Kidney (tissue), 22 donors: ENCODE measurements at places on chromosomes 7 and 10. TPM values are rescaled to one million over a fixed set of nuclear protein-coding genes. Genes with fewer than 3 reads are reported as not detected.

DNA sequence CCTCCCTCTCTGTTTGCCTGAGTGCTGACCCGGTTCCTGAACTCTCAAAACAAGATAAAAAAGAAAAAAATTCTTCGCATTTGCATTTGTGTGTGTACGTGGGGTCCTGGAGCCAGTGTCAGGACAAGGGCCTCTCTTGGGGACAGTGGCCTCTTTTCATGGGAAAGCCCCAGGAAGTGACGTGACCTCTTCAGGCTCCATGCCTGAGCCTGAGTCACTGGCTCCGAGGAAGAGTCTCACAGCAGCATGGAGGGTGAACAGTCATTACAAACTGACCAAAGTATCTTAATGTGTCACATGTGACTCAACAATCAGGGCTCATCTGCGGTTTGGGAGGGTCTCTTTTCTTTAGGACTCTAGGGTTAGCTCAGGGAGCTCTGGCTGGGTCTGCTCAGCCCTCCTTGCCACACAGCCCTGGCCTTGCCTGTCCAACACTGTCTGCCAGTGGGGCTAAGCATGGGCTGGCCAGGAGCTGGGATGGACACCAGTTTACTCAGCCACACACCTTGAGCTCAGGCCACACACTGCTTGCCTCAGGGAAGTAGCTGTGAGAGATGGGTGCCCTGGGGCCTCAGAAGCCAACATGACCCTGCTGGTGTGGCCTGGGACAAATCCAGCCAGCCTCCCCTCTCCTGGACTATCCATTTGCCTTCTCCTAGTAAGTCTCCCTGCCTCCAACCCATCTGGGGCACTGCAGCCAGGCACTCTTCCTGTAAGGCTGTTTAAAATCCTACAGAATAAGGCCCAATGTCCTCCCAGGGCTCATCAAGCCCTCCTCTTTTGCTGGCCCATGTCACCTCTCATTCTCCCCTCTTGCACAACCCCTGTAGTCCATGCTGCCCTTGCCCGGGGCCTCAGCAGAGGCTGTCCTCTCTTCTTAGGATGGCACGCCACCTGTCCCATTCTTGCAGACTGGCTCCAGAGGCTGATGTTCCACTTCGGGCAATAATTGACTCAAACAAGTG is 10.5 kb downstream of the TMEM273 start:
- H3K4me1 ChIP-seq, result no peaks in the 10 kb centered on the region
- no peak for DNase-seq
- H3K36me3 ChIP-seq, result no peaks in the 10 kb centered on the region
- no peaks in the 10 kb centered on the region for H3K27me3 ChIP-seq
- no peak overlapping the region for H3K4me3 ChIP-seq

DNA sequence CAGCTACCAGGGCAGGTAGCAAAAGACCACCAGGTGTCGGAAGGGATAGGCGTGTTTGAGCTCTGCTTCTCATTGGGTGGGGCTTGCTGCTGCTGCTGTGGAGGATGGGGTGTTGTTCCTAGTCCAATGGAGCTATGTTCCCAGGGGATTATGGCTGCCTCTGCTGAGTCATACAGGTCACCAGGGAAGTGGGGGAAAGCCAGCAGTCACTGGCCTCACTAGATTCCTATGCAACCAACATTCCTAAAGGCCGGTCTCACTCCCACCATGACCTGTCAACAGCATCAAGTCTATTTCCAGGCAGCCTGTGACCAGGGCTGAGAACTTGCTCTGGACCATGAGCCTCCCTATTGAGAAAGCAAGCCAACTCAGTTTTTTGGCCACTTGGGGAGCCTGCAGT is 1160.8 kb downstream of the REEP3 start:
- no peak for DNase-seq
- no peak overlapping the region for H3K27ac ChIP-seq
- no peaks in the 10 kb centered on the region for H3K27me3 ChIP-seq

DNA sequence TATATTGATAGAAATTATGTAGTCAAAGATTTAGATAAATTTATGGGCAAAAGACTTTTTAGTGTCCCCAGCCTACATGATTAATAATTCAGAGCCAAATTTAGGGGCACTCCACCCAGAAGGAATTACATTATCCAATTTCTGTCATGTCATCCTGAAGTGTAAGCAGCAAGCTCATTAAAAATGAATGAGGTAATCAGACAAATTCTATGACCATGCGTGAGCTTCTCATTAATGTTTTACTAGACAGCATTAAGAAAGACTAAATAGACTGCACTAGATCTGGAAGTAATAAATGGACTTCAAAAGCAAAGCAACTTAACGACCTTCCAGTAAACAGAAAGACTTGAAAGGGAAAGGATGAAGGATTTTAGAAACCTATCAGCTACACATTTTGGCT is 22.7 kb upstream of the TRUB1 start:
- peaks cover 2% of the 10 kb centered on the region for H3K4me1 ChIP-seq
- no peaks in the 10 kb centered on the region for H3K36me3 ChIP-seq
- no peak overlapping the region for H3K27ac ChIP-seq

DNA sequence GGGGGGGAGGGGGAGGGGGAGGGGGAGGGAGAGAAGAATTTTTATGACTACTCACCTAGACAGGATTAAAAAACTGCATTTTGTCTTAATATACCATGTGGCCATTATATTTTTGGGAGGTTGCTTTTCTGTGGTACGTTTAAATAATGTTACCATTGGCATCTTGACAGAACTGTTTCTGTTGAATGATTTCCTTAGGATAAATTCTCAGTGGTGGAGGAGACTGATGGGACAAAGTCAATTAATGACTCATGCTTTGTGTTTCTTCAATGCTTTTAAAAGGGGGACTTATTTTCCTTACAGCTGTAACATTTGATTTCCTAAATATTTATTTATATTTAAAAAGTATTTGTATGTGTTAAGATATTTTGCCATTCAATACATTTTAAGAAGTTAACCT is 13.7 kb downstream of the AGR2 start:
- H3K4me3 ChIP-seq, result no peak overlapping the region
- no peaks in the 10 kb centered on the region for H3K4me1 ChIP-seq
- H3K27me3 ChIP-seq, result no peaks in the 10 kb centered on the region
- H3K36me3 ChIP-seq, result no peaks in the 10 kb centered on the region
- no peak overlapping the region for H3K27ac ChIP-seq

GRCh38 chr10:86700851-86701617 is 32.7 kb downstream of the LDB3 start:
- no peaks in the 10 kb centered on the region for H3K27me3 ChIP-seq
- H3K36me3 ChIP-seq, result no peaks in the 10 kb centered on the region
- H3K27ac ChIP-seq, result no peak overlapping the region
- H3K4me1 ChIP-seq, result no peaks in the 10 kb centered on the region

DNA sequence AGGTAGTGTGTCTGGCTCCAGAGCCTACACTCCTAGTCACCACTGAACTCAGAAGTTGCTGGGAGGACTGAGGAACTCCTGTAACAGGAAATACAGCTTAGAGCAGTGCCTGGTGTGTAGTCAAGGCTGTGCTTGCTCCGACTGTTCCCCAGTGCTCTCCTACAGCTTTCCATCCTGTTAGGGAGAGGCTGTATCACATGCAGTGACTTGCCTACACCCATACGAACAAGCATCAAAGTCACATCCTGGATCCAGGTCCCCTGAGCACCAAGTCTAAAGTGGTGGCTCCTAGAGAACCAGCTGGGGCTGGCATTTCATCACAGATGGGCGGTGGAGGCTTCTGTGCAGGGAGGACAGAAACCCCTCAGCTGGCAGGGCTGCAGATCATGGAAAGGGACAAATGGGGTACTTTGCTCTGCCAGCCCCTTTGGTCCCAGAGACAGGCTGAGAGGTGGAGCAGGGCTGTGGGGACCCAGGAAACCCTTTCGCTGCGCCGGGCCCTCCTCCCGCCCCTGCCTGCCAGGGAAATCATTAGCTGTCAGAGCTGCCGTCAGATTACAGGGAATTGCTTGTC is 7.7 kb downstream of the ASB10 start:
- no peak overlapping the region for H3K4me3 ChIP-seq
- H3K27me3 ChIP-seq, result peaks cover 3% of the 10 kb centered on the region

DNA sequence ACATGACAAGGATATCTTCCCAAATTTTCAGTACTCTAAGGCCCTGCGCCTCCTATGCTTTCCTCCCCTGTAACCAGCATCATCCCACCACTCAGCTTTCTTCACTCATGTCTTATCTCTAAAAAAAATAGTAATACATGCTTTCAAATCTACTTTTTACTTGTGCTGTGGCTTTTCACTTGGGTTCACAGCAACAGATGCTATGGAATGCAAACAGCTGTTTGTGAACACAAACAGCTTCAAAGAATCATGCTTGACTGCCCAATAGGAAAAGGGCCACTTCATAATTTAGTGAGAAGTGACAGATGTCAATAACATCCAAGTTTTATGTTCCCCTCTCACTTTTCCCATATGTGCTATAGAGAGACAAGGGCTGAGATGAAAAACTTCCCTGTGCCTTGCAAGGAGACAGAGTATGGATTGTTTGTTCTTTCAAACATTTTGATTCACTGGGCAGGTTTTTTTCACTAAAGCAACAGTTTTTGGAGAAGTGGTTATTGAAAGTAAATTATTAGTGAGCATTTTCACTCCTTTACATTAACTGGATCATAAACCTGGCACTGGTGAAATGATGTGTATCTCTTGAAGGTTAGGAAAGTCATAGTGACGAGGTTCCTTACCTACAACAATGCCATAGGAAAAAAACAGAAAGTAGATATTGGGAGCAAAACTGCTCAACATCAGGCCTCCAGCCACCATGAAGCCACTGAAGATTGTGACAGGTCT is 37.3 kb downstream of the SLC16A9 start:
- H3K27ac ChIP-seq, result no peak overlapping the region
- H3K36me3 ChIP-seq, result peaks cover 37% of the 10 kb centered on the region
- no peaks in the 10 kb centered on the region for H3K27me3 ChIP-seq
- no peak overlapping the region for H3K4me3 ChIP-seq

- H3K27me3 ChIP-seq, result no peaks in the 10 kb centered on the region
- H3K4me1 ChIP-seq, result no peaks in the 10 kb centered on the region
- no peak for DNase-seq
- H3K36me3 ChIP-seq, result no peaks in the 10 kb centered on the region
These were observed 84.8 kb upstream of the LRRC18 start for GRCh38 chr10:49024484-49024883.

DNA sequence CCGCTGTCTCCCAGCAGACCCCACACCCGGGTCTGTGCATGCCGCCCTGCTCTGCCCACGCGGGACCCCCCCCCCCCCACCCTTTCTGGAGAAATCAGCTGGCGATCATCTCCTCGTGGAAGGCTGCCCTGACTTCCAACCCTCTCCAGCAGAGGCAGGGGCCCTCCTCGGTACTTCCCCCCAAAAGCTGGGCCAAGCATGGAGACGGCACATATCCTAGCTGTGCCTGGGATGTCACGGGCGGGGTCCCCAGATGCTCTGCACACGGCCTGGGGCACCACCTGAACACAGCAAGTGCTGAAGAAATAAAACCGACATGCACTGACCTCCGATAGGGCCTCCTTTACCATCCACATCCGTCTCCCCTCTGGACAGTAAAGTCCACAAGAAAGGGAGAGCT is 96.0 kb downstream of the DIP2C start:
- peaks cover 2% of the 10 kb centered on the region for H3K4me1 ChIP-seq
- H3K27ac ChIP-seq, result no peak overlapping the region
- no peaks in the 10 kb centered on the region for H3K36me3 ChIP-seq
- H3K27me3 ChIP-seq, result no peaks in the 10 kb centered on the region

DNA sequence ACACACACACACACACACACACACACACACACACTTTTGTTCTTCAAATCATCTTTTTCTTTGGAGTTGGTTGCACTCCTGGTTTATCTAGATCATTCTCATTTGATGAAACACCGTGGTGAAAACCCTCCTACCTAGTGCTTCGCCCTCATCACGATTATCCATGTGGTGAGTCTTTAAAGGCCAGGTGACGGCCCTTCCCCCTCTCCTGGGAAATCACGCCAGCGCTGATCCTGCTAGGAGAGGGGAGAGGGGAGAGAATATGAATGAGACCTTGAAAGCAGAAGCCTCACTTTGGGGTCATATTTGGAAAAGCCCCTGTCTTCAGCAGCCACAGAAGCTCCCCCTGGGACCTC is 103.9 kb upstream of the LRRC4 start:
- no peak overlapping the region for H3K27ac ChIP-seq
- no peak overlapping the region for H3K4me3 ChIP-seq
- H3K27me3 ChIP-seq, result peaks cover 17% of the 10 kb centered on the region
- H3K36me3 ChIP-seq, result no peaks in the 10 kb centered on the region
- no peaks in the 10 kb centered on the region for H3K4me1 ChIP-seq

DNA sequence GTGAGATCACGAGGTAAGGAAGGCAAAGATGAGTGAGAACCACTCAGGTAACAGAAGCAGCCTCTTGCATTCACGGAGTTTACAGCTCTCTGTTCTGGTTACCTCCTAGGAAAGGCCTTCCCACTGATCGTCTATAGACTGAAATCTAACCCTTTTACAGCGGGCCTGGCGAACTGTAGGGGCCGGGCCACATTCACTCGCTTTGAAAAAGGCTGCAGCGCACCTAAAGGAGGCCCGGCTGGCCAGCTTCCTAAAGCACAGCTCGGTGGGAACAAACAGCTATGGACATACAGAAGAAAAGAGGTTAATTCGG is 565 bp downstream of the ATP5MK start:
- peak overlapping the region; percentile 79 for H3K27ac ChIP-seq
- H3K4me1 ChIP-seq, result peaks cover 7% of the 10 kb centered on the region
- H3K36me3 ChIP-seq, result peaks cover 5% of the 10 kb centered on the region
- H3K27me3 ChIP-seq, result no peaks in the 10 kb centered on the region
- no peak for DNase-seq

DNA sequence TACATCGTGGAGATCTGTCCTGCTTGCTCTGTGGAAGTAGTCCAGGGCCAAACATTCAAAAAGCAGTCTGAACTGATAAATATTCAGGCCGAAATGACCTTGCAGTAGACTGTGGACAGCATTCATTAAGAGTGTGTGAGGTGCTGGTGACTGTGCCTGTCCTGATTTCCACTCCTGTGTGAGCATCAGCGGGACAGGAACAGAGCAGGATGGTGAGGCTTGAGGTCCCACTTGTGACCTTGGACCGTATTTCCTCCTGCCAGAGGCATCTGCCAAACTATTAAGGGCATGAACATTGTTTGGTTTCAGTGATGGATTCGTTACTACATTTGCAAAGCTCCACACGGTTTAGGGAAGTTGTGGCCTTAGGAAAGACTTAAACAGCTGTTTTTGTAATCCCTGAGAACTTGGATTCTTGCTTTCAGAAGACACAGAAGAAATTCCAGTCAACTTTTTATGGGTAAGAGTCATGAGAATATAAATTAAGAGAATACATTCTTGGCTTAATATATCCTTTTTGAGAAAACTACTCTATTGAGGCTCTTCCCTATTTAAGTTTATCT is 32.8 kb downstream of the CCNY start:
- no peaks in the 10 kb centered on the region for H3K36me3 ChIP-seq
- H3K4me3 ChIP-seq, result no peak overlapping the region
- peak overlapping the region; percentile 33 for H3K27ac ChIP-seq
- peaks cover 5% of the 10 kb centered on the region for H3K4me1 ChIP-seq
- no peaks in the 10 kb centered on the region for H3K27me3 ChIP-seq
- no peak for DNase-seq

- H3K27ac ChIP-seq, result no peak overlapping the region
- H3K4me1 ChIP-seq, result no peaks in the 10 kb centered on the region
- H3K4me3 ChIP-seq, result no peak overlapping the region
- no peaks in the 10 kb centered on the region for H3K27me3 ChIP-seq
- H3K36me3 ChIP-seq, result no peaks in the 10 kb centered on the region
- no peak for DNase-seq
These were observed 17.7 kb upstream of the MINDY3 start for GRCh38 chr10:15877836-15878576.

Gene CYP2E1
- total RNA-seq, result 2.9 TPM

Gene IFIT2
- 12.2 TPM for total RNA-seq

Gene LIPN
- 0.41 TPM for total RNA-seq
